ENCODE measurements at places on chromosomes 5 and 9.

- no peak for DNase-seq
These were observed 153.4 kb downstream of the ZNF462 start for GRCh38 chr9:107016383-107016782.

GRCh38 chr5:176912115-176912514 is 13.0 kb upstream of the HK3 start:
- DNase-seq, result no peak

- DNase-seq, result peak; percentile 63
These were observed at the start of gene SPACA9 for GRCh38 chr9:132878695-132879456. TSS of gene SPACA9 (plus strand) at chr9:132878898. CDS start at chr9:132883948, 5,050 bp downstream.

- DNase-seq, result no peak
These were observed 7.2 kb upstream of the CACNA1B start for GRCh38 chr9:137870432-137870831.

- DNase-seq, result no peak
These were observed 37.3 kb upstream of the ZNF622 start for GRCh38 chr5:16502866-16503265.

DNA sequence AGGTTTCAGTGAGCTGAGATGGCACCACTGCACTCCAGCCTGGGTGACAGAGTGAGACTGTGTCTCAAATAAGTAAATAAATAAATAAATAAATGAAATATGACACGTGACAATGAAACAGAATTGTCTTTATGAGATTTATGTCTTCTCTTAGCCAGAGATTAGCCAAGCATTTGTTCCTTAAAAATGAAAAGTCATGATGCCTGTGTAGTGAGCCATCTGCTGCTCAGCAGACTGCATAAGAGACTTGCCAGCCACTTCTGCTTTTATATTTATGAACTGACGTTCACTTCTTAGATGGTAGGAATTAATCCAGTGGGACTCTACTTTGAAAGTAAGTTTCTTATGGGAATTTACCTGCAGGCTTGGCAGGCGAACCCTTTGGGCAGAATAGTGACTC is 227.4 kb downstream of the NR3C1 start:
- DNase-seq, result no peak

Measured in BE2C (cell line).